ENCODE measurements at places on chromosomes 12 and 14.

- ATAC-seq, result peak; percentile 85
Observed at GRCh38 chr14:101707068-101707842, 54.3 kb upstream of the PPP2R5C start.

GRCh38 chr12:44002607-44003006, 166.7 kb downstream of the TMEM117 start:
- ATAC-seq, result no peak

- peak; percentile 20 for ATAC-seq
Observed at GRCh38 chr12:88036353-88036965, 7.3 kb upstream of the C12orf50 start.

DNA sequence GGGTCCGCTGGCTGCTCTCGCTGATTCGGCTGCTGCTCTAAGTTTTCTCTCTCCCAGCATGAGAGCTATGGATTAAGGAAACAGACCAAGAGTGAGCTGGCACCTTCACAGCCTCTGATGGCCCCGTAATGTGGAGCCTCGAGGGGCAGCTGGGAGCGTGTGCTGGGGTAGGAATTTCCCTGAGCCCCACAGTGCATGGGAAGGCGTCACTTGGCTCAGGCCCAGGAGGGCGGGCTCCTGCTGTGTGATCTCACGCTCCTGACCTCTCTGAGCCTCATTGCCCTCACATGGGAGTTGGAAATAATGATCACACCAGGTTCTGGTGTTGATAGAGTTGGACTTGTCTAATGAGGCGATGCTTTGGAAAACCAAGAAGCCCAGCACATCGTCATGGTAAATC, 238.6 kb upstream of the CRY1 start:
- no peak for ATAC-seq

GRCh38 chr12:54853933-54854538, at the start of gene MUCL1:
TSS of gene MUCL1 (plus strand) at chr12:54854516. CDS start at chr12:54854583, 67 bp downstream.
- peak; percentile 96 for ATAC-seq

DNA sequence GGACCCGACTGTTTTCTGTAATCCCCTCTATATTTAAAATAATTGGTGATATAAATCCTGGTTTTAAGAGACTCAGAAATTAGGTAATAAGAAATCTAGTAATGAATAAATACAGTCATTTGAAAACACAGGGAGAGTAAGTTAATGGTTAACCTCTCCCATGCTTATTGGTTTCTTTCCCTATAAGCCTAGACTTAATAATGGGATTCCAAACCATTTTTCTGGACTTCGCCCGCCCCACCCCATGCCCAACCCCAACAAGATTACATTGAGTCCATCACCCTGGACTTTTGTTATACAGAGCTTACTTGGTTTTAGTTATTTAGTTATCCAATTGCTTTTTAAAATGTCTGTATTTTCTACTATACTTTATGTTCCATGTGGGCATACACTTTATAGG, 98.7 kb downstream of the WIF1 start:
- no peak for ATAC-seq

DNA sequence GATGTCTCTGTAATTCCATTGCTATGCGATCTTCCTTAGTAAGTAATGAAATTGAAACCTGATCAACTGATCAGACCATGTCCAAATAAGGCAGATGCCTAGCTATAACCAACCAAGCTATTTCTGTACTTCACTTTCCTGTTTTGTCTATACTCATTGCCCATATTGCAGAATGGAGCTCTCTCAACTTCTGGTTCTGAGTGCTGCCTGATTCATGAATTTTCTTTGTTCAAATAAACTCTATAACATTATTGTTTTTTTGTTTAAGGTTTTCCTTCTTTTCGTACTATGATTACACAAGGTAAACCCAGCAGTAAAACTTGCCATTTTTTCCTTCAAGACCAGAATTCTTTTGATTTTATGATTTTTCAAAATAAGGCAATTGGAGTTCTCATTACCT, 16.3 kb downstream of the COX16 start:
- no peak for ATAC-seq

DNA sequence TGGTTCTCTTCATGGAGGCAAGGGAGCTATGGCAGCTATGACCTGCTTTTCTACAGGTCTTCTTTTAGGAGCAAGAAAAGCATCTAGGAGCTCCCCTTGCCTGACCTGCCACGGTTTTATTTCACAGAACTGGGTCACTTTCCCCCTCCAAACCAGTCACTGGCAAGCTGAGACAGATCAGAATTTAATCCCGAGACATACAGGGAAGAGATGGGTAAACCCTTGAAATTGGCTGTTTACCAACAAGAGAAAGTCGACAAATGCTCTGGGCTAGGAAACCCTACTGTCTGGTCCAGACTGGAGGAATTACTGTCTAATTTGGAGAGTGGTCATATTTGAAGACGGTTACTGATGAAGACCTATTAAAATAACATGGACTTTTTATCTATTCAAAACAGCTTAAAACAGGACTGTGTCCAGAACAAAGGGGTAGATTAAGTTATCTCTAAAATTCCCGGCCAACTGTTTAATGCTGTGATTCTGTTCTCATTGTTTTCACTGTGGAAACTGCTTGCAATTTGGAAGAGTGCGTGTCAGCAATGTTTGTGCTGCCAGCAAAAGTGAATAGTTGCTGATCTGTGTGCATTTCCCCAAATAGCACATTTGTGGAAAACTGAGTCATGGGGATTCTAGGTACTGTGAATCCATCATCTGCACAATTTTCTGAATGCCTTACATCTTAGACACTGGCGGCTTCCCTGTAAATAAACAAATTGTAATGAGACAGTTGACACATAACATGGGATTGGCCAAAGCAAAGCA, 73.4 kb upstream of the EEA1 start:
- ATAC-seq, result peak; percentile 64

GRCh38 chr12:125129179-125129571, 63.9 kb downstream of the AACS start:
- no peak for ATAC-seq

GRCh38 chr14:56905282-56905681, 95.0 kb upstream of the OTX2 start:
- no peak for ATAC-seq

- no peak for ATAC-seq
Observed at GRCh38 chr12:98228683-98229539, 286.5 kb upstream of the TMPO start.

DNA sequence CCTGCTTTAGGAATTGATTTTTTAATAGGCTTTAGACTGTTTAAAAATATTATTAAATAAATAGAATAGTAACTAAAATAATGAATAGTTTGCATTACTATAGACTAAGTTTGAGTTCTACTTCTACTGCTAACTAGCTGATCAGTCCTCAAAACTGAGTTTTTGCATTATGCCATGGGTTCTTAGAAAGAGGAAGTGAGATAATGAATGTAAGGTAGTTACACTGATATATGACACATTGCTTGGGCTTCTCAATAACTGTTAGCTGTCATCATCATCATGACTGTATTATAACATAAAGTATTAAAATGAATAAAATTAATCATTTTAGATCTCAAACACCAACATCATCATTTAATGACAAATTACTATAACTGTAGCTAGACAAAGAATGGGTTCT, 949.7 kb downstream of the TRHDE start:
- no peak for ATAC-seq

GRCh38 chr14:26599291-26599690, 1.5 kb upstream of the NOVA1 start:
- no peak for ATAC-seq

DNA sequence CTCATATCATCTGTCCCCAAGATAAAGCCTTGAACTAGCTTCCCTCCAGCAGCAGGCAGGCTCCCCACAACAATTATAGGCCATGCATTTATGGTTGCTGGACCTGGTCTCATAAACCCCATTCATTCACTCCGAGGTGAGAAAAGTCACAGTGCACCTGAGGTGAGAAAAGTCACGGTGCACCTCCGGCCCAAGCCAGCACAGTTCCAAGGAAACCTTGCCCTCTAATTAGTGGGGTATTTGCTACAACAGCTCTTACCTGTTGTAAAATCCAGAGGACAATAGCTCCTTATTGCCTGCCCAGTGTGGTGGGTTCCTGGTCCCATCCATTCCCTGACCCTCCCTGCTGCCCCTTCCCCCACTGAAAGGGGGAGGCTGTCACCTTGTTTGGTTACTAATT, 65.6 kb downstream of the FBXL14 start:
- no peak for ATAC-seq
